ENCODE measurements at places on chromosomes 16 and 17. TPM values are rescaled to one million over a fixed set of nuclear protein-coding genes. Genes with fewer than 3 reads are reported as not detected.

Gene CCL5
- total RNA-seq, result not detected

Gene KCNH4
- total RNA-seq, result not detected

Gene SPATA22
- total RNA-seq, result 0.13 TPM

Gene KCNG4
- not detected for total RNA-seq
